ENCODE measurements at places on chromosomes 11 and 22.

DNA sequence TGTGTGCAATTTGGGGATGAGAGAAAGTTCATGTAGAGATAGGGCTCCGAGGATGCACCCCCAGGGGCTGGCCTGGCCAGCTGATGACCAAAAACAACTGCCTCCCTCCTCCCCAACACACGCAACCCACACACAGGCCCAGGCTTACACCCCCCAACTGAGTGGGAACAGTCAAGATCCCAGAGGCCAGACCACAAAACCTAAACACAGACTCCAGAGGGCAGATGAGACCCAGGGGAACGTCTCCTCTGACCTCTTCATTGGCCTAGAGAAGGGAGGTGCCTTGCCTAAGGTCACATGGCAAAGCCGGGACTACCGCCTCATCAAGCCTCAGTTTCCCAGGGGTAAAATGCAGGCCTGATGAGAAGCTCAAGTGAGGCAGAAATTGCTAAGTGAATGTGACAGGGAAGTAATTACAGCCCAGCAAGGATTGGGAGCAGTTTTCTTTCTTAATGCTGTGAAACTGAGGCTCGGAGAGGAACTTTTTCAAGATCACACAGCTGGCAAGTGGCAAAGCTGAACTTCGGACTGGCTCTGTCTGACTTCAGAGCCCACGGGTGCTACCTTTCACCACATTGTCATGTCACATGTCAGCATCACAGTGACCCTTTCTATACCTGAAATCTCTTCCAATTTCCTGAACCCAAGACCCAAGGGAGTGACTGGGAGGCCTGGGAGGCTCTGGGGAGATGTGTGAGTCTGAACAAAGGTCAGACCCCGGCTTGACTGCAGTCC, 69.9 kb upstream of the WNT11 start:
- no peak for DNase-seq
- H3K4me1 ChIP-seq: peaks cover 15% of the 10 kb centered on the region
- no peaks in the 10 kb centered on the region for H3K27me3 ChIP-seq
- H3K4me3 ChIP-seq: no peak overlapping the region
- H3K36me3 ChIP-seq: no peaks in the 10 kb centered on the region

DNA sequence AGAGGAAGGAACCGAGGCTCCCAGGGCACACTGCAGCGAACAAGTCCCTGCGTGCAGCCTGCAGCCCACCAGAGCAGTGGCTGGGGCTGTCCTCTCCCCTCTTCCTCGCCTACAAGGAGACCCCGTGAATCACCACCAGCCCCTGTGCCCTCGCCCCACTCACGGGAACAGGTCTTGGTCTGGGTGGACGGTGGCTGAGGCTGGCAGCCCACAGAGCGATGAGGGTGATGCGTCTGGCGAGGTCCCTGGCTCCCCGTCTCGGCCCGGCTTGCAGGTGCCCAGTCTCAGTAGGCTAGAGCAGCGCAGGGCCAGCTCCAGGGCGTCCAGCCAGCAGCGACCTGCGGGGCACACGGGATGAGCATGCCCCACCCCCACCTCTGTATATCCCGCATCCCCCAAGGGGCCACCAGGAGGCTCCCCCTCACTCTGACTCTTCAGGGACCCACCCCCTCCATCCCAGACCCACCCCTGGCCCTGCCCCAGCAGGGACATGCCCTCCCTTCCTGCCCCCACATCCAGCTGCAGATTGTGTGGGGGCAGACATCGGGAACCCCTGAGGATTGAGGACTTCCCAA, 50.5 kb upstream of the CARS1 start:
- H3K27ac ChIP-seq: no peak overlapping the region
- peak; percentile 9 for DNase-seq

DNA sequence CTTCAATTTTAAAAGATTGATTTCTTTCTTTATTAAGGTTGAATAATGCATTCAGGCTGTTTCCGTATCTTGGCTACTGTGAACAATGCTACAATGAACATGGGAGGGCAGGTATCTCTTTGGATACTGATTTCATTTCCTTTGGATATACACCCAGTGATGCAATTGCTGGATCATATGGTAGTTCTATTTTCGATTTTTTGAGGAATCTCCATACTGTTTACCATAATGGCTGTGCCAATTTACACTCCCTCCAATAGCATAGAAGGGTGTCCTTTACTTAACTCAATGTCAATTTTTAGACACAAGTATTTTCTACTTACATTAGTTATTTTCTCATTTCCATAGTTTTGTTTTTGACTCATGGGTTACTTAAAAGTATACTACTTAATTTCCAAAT, 8.0 kb downstream of the RTCB start:
- DNase-seq: no peak
- H3K36me3 ChIP-seq: peaks cover 92% of the 10 kb centered on the region
- peaks cover 6% of the 10 kb centered on the region for H3K4me1 ChIP-seq
- no peak overlapping the region for H3K4me3 ChIP-seq

GRCh38 chr11:129247135-129247534, 55.0 kb upstream of the ARHGAP32 start:
- H3K27ac ChIP-seq: no peak overlapping the region
- H3K4me1 ChIP-seq: no peaks in the 10 kb centered on the region
- no peaks in the 10 kb centered on the region for H3K27me3 ChIP-seq
- no peak for DNase-seq
- no peak overlapping the region for H3K4me3 ChIP-seq

Data from tibial nerve (tissue), 4 donors.